ENCODE measurements at places on chromosomes 6 and 20. TPM values are rescaled to one million over a fixed set of nuclear protein-coding genes. Genes with fewer than 3 reads are reported as not detected.

- no peak for DNase-seq
These were observed 284.7 kb upstream of the CITED2 start for GRCh38 chr6:139659196-139659595.

- DNase-seq: peak; percentile 69
These were observed 3.3 kb downstream of the PLN start for GRCh38 chr6:118551063-118552053.

DNA sequence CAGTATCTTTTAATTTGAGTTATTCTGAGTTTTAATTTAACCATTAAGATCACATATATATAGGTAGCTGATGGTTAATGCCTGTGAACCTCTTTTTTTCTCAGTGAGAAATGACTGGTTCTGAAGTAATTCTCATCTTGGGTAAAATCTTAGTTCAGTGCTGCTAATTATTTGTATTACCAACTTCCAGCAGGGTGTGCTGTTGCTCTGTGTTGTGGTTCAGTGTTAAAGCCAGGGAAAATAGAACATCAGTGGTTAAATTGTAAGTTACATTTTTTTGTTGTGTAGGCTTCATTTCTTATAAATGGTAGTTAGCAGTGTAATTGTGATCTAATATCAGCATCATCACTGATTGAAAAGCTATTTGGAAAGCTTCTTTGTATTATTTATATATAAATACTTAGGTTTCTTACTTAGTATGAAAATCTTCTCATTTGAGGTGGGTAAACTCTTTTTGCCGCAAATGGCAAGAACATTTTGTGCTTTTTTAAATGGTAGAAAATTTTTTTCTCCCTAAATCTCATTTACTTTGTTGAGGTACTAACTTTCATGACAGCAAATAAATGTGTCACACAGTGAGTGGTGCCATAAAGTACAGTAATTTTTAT, 43.7 kb downstream of the CDC5L start:
- DNase-seq: peak; percentile 75

- no peak for DNase-seq
These were observed 99.2 kb downstream of the MCHR2 start for GRCh38 chr6:99894815-99895214.

GRCh38 chr6:132954936-132955335, 140.6 kb downstream of the RPS12 start:
- DNase-seq: no peak

GRCh38 chr6:24228681-24229255, 102.8 kb downstream of the NRSN1 start:
- peak; percentile 28 for DNase-seq

- no peak for DNase-seq
These were observed 61.0 kb upstream of the SCGN start for GRCh38 chr6:25590986-25591385.

- DNase-seq: no peak
These were observed 195.6 kb downstream of the PREX1 start for GRCh38 chr20:48632017-48632824.

DNA sequence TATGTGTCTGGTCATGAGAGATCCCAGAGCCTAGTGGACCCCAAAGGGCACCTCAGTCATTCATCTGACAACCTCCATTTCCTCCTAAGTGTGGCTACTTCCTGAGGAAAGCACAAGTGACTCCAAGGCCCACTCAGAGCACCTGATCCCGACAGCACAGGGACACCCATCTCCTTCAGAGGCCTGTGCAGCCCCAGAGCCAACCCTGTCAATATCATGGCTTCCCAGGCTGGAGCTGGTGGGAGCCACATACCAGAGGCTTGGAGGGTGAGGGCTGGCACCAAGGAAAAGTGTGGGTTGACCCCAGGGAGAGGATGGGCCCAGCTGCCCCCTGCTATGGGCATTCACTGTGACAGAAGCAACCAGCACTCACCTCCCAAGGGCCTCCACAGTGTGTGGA, 117.3 kb downstream of the PSMB1 start:
- no peak for DNase-seq

DNA sequence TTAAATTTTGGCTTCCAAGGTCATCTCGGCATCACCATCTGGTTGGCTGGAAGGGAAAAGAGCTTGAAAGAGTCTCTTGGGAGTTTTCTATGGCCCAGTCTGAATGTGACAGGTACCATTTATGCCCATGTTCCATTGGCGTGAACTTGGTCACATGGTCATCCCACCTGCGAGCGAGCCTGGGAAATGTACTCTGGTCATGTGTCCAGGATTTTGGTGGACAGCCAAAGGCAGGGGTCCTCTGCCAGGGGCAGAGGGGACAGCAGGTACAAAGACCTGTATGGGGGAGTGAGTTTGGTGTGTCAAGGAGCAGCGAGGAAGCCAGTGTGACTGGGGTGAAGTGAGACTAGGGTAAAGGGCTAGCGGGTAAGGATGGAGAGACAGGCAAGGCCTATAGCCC, 112.6 kb downstream of the CDC5L start:
- no peak for DNase-seq

- DNase-seq: peak; percentile 19
These were observed 46.2 kb downstream of the BFSP1 start for GRCh38 chr20:17485017-17485416.

GRCh38 chr20:21840991-21841390, 135.5 kb downstream of the PAX1 start:
- no peak for DNase-seq

DNA sequence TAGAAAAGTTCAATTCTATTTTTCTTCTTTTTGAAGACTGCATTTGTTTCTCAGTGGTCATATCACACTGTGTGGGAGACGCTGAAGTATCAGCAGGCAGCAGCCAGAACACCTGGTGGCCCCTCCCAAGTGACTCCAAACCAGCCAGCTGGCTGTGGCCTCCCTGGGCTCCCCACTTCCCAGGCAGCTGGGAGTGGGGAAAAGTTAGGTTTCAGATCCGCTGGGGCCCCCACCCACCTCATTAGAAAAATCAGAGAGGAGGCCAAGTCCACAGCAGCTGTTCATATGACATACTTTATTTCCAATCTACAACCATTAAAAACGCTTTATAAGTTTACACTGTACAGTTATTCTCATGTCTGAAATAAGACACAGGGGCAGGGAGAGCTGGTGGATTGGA, 3.6 kb upstream of the DSN1 start:
- no peak for DNase-seq

- no peak for DNase-seq
These were observed 25.2 kb downstream of the ILRUN start for GRCh38 chr6:34671367-34671766.

- peak; percentile 46 for DNase-seq
These were observed at the start of gene HLA-DRB1 for GRCh38 chr6:32589596-32590449. HLA-DRB1 (minus strand) TSS chr6:32589848; CDS start chr6:32589742, 106 bp downstream.

DNA sequence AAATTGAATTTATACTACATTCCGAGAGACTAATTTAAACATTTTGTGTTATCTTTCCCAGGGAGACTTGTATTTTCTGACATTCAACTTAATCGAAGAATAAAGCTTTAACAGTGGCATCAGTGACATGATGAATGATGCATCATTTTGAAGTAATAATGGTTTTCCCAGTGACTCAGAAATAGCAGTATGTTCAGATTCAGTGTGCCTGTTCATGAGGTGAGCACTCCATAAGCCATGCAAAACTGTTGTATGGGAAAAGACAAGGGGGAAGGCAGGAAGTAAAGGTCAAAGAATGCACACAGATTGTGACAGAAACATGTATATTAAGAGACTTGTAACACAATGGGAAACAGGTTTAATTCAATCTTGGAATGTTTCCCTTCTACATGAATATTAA, 1348.2 kb upstream of the GJE1 start:
- DNase-seq: no peak

DSE gene
- total RNA-seq: 1.0 TPM

MMP24 gene
- total RNA-seq: 0.32 TPM

XKR7 gene
- total RNA-seq: 0.11 TPM

MUC21 gene
- total RNA-seq: not detected

C4B gene
- total RNA-seq: 2.2 TPM

ARG1 gene
- total RNA-seq: not detected

NAPB gene
- total RNA-seq: 13.1 TPM

RSPO3 gene
- not detected for total RNA-seq

EEF1A2 gene
- 32.6 TPM for total RNA-seq
